ENCODE measurements at places on chromosomes 12 and 14.
A peak's percentile ranks its signal among the peaks of the same experiment; 100 is the strongest.

- no peak for DNase-seq
These were observed 477.7 kb upstream of the SYT1 start for GRCh38 chr12:78386871-78387270.

DNA sequence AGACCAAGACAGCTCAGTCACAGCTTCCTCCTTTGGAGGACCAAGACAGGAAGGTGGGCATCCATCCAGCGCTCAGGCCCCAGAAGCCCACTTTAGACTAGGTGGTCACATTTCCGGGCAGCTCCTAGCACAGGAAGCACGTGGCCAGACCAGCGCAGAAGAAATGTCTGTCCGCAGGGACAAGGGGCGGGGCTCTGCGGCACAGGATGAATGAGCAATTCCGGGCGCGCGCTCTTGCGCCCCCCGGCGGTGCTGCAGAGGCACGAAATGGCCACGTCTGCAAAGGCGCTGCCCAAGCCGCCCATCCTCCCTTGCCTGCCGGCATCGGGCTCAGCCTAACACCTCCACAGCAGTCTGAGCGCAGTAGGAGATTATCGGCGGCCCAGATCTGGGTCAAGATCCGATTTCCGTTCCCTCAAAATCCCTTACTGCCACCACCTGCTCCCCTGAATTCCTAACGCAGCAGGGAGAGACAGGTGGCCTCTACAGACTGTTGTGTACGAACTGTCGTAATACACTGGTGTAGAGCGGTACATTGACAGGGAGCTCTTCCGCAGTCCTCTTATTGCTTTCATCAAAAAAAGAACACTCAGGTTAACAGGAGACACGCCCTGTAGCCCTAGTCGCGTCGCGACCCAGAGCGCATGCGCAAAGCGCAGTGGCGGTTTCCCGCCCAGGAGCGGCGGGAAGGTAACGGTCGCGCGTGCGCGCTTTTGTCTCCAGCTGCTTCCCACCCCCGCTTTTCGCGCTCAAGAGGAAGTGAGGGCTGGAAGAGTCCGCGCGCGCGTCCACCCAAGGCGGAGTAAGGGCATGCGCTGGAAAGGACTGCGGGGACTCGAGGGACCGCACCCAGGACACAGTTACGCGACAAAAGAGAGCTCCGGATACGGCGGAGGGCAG, 794 bp downstream of the TUBA1B start:
- DNase-seq: peak; percentile 90

DNA sequence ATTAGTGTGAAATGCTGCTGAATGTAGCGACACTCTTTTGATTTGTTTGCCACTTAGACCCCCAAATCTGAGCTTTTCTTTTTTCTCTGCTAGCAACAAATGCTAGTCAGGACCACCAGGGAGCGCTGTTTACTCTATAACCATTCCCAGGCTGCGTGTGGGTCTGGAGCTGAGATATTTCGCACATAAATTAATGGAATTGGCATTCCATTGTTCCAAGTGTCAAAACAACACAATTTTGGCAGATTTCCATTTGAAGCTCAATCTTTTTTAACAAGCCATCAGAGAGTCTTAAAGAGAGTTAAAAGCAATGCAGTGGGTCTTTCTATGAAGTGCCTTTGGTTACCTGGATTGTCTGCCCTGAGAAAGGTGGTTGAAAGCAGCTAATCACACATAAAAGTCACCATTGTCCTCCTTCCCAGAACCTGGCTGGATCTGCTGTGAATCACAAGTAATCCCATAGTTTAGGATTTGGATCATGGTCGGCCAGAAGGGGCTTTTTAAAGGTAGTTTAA, 7.4 kb upstream of the TMEM132C start:
- peak; percentile 73 for DNase-seq

DNA sequence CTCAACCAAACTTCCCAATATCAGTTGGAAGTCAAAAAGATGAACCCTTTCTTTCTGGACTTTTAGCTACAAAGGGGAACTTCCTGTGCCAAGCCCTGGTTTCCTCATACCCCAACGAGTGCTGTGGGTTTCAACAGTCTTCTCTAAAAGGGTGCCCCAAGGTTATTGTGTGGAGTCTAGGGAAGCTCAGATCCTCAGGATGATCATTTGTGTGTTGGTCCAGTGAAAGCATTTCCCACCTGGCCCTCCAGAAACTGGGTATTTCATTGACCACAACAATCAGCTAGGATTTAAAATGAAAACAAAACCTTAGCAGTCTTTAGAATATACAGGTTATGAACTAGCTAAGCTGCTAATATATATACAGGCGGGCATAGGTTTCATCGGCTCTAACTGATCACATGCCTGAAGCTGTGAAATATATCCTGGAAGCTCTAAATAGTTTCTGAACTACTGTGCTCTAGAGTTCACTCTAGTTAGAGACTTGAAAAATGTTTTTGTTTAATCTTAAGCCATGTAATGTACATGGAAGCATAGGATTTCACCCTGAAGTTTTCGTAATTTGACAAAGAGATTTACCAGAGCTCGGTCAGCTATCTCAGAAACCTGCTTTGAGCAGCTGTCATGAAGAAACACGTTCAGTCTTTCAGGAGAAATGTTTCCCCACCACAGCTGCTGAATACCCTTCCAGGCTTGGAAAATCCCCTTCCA, 29.6 kb downstream of the P2RX4 start:
- no peak for DNase-seq

- no peak for DNase-seq
These were observed 50.5 kb upstream of the TMED10 start for GRCh38 chr14:75226755-75227544.

- no peak for DNase-seq
These were observed 18.6 kb downstream of the TSPAN8 start for GRCh38 chr12:71139153-71139735.

- DNase-seq: no peak
These were observed 6.4 kb upstream of the GAS2L3 start for GRCh38 chr12:100566887-100567637.

GRCh38 chr12:58099476-58099875, 158.1 kb downstream of the ATP23 start:
- no peak for DNase-seq

DNA sequence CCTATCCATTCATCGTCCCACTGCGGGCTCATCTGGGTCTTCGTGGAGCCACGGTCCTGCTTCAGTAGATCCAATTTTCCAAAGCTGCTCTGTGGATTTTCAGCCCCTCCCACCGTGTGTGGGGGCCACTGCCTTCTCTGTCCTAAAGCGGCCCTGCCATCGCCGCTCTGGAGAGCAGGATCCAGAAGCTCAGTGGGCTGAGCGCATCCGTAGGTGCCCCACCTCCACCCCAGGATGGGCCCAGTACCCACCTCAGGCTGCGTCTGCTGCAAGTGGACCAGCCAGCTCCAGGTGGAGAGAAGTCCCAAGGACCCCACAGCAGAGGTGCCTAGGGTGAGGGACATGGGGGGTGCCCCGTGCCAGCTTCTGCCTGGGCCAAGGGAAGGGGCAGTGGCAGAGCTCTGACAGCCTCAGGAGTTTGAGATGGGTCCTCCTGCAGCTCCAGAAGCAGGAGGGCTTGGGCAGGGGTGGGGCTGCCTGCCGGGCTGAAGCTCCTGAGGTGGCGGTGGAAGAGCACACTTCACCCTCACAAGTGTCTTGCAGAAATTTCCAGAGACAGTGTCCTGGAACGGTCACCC, 148.1 kb upstream of the C14orf180 start:
- no peak for DNase-seq

DNA sequence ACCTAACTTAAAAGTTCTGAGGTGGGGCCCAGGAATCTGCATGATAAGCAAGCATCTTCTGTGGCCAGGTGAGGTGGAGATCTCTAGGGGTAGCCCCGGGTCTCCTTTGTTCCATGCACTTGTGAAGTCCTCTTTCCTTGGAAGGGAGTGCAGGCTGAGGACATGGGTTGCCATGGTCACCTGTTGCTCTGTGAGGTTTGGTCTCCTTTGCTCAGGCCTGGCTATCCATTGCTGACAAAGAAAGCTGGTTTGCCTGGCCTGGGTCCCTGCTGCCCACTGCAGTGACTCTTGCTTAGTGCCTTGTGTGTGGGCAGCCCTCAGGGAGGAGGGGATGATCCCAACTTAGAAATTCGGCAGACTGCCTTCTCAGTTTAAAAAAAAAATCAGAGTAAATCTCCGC, 11.1 kb downstream of the NRXN3 start:
- DNase-seq: no peak

DNA sequence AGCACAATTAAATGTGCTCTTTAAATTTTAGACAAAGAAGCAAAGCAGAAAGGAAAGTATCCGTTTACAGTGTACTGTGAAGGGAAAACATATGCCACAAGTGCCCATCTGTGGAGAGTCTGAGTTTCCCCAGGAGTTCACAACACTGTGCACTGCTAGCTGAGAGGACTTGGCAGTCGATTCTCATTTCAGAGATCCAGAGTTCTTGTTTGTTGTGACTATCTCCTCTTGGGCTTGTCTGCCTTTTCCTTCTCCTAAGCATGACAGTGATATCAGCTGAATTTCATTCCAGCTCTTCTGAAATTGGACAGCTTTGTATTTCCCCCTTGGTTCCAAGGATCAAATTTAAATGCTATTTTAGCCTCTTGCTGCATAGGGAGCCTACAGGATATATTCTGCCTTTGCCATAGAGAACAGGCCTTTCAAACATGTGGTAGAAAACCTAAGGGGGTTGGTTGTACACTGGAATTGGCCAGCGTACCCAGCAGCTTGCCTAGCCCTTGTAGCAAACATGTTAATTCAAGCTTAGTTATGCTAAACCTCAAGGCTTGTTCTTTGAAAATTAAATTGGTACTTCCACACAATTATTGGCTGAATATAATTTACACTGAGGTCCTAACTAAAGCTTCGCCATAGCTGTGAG, 259.2 kb upstream of the NOVA1 start:
- no peak for DNase-seq

DNA sequence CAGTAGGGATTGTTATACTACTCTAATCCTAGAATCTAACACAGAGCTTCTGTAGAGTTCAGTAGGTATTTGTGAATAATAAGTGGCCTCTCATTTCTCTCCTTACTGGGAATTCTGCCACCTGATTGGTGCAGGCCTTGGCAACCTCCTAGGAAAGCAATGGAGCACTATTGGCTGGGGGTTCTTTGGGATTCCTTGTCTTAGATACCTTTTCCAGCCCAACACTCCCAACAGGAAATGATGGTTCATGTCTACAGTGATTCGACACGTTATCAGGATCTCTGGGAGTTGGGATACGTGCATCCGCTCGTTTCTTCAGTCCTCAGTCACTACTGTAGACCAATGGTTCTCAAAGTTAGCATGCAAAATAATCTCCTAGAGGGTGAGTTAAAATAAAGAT, 67.4 kb downstream of the ELK3 start:
- DNase-seq: no peak

DNA sequence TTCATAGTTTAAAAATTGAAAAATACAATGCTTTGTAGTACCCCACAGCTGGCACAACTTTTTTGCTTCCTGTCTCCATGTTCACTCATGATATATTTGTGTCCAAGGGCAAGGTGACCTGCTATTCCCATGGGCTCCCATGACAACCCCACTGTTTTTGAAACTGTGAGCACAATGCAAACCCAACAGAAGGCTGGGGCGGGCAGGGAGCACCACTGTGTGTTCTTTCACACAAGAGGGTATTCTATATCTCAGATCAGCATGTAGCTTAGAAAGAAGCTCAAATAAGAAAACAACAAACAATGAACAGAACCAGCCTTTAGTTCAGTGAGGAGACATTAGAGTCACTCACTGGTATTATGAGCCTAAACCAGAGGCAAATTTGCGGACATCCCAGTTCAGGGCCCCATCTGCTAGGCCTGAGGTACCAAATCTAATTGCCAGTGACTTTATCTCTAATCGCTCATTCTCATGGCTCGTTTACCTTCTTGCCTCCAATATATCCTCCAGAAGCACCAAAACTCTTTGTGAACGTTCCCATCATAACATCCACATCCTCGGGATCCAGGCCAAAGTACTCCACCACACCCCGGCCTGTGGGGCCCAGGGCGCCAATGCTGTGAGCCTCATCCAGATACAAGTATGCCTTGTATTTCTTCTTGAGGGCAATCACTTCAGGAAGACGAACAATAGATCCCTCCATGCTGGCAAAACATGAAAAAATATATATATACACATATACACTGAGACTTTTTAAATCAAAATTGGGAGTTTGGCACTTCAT, 56.4 kb upstream of the ISM2 start:
- peak; percentile 5 for DNase-seq

- DNase-seq: no peak
These were observed 39.2 kb downstream of the LTBP2 start for GRCh38 chr14:74572726-74573301.

DNA sequence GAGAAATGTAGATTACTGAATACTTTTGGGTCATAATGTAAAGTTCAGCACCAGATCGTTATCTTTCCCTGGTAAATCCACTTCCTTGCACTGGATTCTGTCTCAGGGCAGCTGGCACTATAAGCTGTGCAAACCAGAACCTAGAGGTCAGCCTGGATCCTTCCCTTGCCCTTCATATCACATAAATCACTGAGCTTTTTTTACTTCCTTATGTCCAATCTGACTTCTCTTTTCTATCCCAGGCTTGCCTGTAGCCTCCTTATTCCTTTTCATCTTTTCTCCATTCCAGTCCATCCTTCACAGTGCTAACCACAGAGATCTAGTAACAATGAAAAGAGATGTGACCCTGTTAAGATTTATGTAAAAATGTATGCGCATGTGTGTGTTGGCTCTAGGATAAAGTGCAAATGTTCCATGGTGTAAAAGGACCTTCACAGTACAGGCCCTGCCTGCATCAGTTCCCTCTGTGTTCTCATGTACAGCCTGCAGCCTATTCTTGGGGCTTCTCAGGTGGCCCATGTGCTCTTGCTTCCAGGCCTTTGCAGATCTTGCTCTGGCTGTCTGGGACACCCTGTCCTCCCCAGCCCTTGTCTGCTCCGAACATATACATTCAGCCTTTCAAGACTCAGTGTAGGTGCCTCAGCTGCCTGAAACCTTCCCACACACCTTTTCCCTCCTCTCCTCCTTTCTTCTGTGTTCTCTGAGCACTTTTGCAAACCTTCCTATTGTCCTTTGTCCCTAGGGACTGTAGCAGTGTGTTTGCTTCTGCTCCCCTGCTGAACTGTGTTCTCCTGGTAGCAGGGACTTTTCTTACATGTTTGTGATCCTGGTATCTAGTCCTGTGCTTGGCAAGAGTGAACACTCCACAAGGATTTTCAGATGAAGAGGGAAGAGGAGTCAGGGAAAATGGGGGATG, 30.0 kb downstream of the PELI2 start:
- DNase-seq: no peak

DNA sequence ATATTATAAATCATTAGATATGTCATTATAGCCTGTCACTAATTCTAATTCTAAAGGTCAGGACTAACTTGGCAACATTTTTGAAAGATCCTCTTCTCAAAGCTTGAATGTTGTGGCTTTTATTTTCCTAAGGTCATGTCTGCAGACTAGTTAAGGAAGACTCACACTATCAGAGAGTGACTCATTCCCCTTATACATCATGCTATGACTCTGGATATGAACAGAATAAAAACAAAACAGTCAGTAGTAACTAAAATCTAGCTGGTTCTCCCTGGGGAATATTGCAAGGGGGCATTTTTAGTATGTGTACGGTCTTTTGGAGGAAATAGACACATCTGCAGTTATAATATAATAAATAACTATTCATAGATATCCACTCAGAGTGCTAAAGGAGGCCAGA, 170.6 kb downstream of the SLC2A13 start:
- DNase-seq: no peak

Measured in SK-N-DZ (cell line).